ENCODE measurements at places on chromosomes 6 and 20.

DNA sequence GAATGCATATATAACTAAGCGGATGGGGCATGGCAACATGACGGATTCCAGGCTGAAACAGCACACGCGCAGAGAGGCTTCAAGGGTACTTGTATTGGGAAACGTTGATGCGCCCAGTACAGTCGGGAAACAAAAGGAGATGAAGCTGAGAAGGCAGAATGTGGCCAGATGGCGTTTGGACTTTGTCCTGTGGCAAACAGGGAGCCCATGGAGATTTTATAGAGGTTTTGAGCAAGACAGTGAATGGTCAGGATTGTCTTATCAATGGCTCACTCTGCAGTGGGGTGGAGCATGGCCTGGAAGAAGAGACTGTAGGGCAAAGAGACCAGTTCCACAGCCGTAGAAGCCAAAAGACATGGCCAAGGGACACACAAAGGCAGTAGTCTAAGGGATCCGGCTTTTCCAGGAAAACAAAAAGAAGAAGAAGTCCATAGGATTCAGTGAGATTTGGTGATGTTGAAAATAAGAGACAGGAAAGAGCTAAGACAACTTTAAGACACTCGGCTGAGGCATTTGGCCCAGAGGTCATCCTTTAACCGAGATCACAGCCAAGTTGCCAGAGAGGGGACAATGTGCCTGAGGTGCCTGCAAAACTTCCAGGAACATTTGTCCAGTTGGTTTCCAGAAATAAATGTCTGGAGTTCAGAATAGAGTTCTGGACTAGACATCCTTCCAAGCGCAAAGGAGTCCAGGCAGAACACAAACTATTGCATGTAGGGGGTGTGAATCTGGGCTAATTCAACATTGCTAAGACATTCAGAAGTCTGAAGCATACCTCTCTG, 123.0 kb upstream of the RREB1 start:
- DNase-seq = no peak

DNA sequence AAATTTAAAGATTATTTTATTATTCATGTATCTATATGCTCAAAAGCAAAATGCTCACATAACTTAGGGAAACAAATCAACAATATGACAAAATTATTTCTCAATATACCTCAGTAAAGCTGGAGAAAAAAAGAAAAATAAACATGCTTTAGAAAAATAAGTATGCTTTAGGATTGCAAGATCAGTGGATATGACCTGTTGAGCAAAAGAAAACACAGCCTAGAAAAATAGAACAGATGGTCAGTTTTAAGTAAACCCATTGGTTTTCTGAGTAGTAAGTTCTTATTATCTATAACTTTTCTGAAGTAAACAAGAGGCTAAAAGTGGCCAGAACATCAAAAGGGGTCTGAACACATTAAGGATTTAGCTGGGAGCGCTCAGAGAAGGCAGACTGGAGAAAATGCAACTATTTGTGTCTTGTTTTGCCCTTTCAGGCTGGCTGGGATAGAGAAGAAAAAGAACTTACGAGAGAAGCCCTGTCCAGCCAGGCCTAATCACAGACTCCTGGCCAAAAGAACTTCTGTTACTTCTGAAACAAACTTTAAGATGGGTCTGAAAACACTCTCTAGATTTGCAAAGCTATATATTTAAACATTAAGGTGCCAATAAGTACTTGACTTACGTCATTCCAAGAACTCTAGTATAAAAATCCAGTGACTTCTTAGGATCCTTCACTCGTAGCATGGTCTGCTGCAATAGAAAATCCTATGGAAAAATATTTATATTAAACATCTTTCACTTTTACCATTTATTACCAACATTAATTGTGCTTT, 16.5 kb downstream of the GLO1 start:
- no peak for DNase-seq

DNA sequence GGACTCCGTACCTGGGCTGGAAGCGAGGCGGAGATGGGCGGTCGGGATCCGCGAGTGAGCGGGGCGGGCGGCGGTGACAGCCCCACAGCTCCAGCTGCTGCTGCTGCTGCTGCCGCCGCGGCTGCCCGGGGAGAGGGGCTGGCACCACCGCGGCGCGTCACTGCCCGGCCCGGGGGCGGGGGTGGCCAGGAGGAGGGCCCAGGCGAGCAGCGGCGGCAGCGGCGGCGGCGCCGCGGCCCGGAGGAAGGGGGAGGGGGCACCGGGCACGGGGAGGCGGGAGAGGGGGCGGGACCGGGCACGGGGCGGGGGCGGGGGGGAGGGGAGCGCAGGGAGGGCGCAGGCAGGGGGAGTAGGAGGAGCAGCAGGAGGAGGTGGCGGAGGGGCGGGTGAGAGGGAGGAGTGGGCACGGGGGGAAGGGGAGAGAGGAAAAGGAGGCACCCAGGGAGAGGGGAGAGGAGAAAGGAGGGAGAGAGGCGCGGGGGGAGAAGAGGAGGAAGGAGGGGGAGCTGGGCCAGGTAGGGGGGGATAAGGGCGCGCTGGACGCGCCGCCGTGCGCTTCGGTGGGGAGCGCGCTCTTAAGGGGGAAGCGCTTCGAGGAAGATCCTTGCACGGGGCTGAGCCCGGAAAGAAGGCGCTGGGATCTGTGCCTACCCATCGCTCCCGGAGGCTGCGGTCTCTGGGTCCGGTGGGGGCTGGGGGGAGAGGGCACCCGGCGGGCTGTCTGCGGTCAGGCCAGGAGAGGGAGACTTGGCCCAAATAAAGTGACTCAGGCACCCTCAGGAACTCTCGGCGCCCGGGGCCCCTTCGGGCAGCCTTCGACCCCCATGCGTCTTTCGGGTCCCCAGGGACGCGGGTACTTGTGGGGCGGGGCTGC, 101.5 kb downstream of the NOL4L start:
- DNase-seq = peak; percentile 63

GRCh38 chr6:100057941-100058340, 63.9 kb upstream of the MCHR2 start:
- DNase-seq = no peak

DNA sequence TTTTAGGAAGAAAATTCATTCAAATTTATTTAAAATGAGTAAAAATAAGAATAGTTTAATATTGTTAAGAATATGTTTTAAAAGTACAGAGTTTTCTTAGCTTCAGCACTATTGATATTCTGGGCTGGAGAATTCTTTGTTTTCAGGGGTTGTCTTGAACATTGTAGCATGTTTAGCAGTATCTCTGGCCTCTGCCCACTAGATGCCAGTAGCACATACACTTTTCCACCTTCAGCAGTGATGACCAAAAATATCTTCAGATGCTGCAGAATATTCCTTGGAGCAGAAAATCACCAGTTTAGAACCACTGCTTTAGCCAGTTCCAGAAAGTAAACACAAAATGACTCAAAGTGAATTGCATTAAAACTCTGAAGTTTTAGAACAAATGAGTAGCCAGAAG, 19.4 kb upstream of the SDHAF4 start:
- DNase-seq = no peak

DNA sequence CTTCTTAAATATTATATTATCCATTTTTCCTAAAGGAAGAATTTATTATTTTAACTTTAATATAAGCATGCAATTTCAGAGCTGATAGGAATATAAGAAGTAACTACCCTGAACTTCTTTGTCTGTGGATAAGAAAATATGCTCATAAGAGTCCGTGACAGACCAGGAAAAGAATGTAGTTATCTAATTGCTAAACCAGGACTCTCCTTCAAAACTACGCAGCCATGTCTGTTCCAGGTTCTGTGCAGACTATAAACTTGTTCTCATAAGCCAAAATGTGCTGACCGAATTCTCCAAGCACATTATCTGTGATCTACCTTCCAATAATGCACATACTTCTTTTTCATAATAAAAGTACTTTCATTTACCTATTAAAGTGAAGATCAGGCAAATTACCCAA, 116.5 kb downstream of the TRDN start:
- no peak for DNase-seq

- DNase-seq = no peak
Observed at GRCh38 chr6:33909737-33910136, 105.9 kb upstream of the MLN start.

- no peak for DNase-seq
Observed at GRCh38 chr6:7848229-7848628, 62.4 kb downstream of the TXNDC5 start.

DNA sequence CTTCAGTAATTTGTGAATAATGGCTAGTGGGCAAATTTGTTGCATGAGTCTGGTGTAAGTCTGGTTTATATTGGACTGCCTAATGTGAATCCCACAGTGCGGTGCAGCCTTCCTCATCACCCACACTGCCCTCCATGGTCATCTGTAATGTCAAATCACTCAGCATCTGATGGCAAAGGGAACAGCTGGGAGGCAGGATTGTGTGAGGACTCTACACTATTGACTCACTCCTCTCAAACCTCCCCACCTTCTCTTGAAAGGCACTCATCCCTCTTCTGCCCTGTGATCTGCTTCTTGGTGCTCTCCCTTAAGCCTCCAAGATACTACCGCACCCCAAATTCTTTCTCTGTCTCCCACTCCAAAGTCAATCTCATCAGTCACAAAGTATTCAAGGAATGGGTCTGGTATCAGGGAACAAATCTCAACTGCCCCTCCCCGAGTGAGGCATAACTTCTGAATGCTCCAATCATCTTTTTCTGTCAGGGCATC, 146.0 kb upstream of the BEND6 start:
- DNase-seq = no peak

- no peak for DNase-seq
Observed at GRCh38 chr6:29451471-29452193, 5.2 kb downstream of the OR11A1 start.

DNA sequence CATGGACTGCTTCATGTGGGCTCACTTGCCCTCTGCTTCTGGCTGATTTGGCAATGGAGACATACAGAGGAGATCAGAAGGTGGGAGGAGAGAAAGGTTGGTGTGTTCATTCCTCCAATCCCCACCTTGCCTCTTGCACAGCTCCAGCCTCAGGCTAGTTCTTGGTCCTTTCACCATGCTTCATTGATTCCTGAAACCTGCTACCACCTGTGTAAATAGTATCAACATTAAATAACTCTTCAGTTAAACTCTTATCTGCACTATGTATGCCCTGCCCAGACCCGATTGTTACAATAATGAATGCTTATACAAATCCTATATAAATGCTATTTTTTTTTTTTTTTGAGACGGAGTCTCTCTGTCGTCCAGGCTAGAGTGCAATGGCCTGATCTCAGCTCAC, 174.5 kb downstream of the CD83 start:
- DNase-seq = no peak

DNA sequence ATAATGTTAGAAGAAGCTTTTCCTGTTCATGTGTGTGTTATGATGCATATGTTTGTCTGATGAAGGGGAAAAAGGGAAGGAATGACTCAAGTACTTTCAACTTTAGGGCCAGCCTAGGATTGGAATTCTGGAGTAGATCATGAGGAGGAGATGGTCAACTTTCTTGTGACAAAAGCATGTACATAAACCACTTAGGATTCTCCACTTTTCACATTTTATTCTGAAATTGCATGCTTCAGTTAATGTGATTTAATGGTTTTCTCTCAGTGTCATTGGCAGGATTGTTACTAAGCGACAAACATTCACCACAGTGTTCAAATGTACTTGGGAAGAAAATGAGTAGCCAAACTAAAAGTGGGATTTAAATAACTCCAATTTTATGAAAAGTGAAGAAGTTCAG, 80.1 kb downstream of the UTRN start:
- DNase-seq = no peak

DNA sequence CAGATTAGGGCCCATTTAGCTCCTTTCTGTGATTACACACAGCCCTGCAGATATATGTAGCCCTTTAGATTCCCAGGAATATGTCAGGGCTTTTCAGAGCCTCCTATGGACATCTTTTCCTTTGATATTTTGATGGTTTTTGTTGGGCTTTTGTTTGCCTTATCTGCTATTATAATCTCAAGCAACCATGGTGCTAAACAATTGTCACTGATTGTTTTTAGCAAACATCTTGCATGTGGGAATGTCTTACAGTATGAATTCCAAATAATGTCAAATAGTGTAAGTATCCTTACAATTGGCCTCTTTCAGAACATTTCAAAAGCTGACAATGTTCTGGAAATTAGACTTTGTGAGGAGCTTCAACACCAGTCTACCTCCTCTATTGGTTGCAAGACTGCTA, 333.6 kb upstream of the OPRM1 start:
- no peak for DNase-seq

GRCh38 chr6:44315951-44316350, 2.8 kb upstream of the AARS2 start:
- no peak for DNase-seq

- peak; percentile 49 for DNase-seq
Observed at GRCh38 chr6:104682722-104683643, 176.7 kb downstream of the HACE1 start.

GRCh38 chr6:162922563-162923166, 194.9 kb downstream of the PACRG start:
- DNase-seq = no peak

- DNase-seq = no peak
Observed at GRCh38 chr6:5701174-5701573, 305.6 kb downstream of the NRN1 start.

GRCh38 chr6:41655646-41656001, 17.4 kb downstream of the MDFI start:
- no peak for DNase-seq

DNA sequence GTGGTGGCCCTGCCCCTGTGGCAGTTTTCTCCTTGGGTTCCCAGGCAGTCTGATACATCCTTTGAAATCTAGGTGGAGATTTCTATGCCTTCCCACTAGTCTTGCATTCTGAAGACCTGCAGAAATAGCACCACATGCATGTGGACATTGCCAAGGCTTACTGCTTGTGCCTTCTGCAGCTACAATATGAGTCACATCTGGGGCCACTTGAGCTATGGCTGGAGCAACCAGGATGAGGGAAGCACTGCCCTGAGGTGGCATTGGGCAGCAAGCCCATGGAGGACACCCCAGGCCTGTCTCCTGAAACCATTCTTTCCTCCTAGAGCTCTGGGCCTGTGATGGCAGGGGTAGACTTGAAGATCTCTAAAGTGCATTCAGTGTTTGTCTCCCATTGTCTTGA, 15.7 kb upstream of the HLA-DQB2 start:
- no peak for DNase-seq

DNA sequence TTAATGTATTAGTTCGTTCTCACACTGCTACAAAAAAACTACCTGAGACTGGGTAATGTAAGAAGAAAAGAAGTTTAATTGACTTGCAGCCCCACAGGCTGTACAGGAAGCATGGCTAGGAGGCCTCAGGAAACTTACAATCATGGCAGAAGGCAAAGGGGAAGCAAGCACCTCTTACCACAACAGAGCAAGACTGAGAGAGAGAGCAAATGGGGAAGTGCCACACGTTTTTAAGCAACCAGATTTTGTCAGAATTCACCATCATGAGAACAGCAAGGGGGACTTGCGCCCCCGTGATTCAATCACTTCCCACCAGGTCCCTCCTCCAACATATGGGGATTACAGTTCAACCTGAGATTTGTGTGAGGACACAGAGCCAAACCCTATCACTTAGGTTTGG, 70.8 kb upstream of the SRSF6 start:
- DNase-seq = no peak

- no peak for DNase-seq
Observed at GRCh38 chr6:2969549-2969948, 1.8 kb downstream of the SERPINB6 start.

All from activated T-helper 9 cell treated with anti-CD3 and anti-CD28 coated beads, Interleukin-2, amount 50 U/mL, for 16 hours (primary cell).